Ecto neural progenitor cell (in vitro differentiated cells): ENCODE measurements at places on chromosomes 7 and 10.

DNA sequence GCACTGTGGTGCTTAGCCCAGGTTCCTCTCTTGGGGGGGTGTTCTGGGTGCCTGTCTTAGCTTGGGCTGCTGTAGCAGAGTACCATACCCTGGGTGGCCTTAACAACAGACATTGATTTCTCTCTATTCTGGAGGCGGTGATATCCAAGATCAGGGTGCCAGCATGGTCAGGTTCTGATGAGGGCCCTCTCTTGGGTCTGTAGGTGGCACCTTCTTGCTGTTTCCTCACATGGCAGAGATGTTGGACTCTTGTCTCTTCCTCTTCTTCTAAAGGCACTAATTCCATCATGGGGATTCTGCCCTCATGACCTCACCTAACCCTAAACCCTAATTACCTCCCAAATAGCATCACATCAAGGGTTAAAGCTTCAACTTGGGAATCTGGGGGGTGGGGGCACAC lies 19.9 kb upstream of the CRHR2 start:
- no peak for DNase-seq

DNA sequence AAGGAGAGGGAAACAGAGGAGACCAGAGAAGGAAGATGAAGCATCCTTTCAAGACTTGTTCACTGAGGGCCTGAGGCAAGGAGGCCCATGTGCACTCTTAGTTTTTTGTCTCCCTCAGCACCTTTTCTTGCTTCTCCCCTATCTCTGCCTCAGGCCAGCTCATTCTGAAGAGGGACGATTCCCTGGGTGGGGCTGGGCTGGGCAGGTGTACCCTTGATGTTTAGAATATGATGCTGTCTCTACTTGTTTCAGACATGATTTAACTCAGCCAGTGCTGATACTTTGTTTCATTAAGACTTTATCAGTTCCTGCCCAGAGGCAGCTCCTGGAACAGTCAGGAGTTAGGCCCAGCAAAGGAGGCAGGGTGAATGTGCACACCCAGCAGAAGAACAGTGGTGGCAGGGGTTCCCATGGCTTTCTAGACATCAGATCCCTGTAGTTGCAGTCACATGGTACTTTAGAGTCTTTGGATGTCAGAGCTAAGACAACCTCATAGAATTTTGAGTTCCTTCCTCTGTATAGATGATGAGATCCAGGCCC lies 3.4 kb downstream of the PRXL2A start:
- no peak for DNase-seq

GRCh38 chr10:77506517-77507200 lies 130.9 kb downstream of the KCNMA1 start:
- no peak for DNase-seq

DNA sequence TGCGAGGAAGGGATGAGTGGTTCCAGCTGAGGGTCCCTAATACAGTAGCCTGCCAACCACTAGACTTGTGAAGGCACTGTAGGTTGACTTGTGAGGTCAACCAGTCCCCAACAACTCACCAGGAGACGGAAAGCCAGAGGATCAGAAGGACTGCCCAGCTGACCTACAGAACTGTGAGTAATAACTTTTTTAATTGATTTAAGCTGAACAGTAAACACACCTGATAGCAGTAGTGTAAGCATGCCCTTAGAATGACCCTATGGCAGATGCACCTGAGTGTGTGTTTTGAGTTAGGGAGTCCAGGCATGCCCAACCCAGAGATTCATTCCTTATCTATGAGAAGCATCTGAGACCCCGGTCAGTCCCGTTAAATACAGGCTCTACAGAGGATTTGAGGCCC lies 14.1 kb downstream of the PRLHR start:
- DNase-seq: no peak

DNA sequence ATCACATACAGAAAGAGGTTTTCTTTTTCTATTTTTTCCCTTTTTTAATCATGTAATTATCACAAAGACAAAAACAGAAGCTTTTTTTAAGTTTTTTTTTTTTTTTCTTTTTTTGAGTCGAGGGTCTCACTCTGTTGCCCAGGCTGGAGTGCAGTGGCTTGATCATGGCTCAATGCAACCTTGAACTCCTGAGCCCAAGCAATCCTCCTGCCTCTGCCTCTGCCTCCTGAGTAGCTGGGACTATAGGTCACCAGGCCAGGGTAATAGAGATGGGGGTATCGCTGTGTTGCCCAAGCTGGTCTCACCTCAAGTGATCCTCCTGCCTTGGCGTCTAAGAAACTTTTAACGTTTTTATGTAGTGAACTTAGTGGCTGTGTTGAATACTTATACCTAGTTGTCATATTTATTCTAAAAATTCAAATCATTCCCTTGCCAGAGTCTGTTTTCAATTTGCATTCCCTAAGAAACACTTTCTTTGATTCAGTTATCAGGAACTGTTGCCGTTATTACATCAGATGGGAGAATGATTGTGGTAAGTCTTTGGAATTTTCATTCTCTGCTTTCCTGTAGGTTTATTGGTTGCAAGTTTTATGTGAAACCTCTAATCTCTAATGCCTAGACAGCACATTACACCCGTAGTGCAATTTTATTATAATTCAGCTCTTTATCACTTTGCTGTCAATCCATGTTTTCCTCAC lies 1.3 kb downstream of the LSM8 start:
- no peak for DNase-seq
